ENCODE measurements at places on chromosomes 2 and 18.

DNA sequence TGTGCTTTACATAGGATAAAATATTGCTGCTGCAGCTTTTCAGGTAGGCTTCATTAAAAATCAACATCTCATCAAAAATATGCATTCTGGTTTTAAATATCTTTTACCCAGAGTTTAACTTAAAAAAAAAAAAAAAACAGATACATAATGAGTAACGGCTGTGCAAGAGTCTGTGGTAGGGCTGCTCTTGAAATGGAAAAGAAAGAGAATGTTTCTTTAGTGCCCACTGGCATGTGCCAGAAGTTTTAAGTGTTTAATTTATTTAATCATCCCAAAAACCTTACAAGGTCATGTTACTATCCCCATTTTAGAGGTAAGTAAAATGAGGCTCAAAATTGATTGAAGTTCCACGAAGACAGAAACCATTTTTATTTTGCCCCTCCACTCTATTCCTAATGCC, 92.1 kb downstream of the SLC8A1 start:
- no peak for DNase-seq

- no peak for DNase-seq
These were observed 132.2 kb downstream of the PIK3C3 start for GRCh38 chr18:42087235-42087634.

DNA sequence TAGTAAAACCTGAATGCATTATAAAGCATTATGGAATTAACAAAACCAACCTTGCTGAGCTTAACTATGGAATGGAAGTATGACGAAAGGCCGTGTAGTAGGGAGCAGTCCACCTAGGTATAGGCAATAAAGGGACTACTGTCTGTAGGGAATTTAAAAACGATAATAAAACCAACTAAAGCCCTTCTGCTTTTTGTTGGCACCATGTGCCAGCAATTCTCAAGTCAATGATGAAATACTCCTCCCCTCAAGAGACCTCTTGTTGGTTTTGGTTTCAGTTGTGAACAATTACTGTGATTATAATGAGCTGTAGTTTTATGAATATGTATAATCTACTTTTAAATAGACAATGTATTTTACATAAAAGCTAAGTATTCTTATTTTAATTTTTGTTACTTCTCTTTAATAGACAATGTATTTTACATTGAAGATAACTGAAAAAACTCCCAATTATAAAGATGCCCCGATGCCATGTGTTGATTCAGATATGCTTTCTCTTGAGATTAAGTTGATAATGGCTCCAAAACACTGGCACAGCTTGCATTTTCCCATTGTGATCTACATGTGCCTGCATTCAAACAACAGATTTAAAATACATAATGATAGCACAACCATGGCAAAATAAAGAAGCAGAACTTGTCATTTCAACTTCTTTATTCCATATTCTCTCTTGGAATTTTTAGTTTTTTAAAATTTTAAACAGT, 55.5 kb upstream of the ZDBF2 start:
- DNase-seq, result no peak

DNA sequence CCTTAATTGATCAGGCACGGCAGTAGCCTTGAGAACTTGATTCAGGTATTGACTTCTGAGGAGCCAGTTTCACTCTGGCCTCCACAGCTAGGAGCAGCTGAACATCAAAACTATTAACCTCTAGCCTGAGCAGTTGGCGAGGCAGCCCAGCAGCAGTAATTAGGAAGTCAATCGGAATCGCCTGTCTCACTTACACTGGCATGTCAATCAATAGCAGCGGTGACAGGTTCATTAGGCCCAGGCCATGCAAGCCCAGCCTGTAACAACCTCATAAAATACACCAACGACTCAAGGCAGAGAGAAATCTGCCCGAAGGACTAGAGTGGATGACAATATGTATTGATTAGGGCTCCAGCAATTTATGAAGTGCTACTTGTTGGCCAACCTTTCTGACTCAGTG, 255.4 kb upstream of the SKOR2 start:
- DNase-seq, result no peak

GRCh38 chr18:38307914-38308313, 742.3 kb upstream of the CELF4 start:
- no peak for DNase-seq
